Activated CD8-positive, alpha-beta memory T cell treated with anti-CD3 and anti-CD28 coated beads for 4 hours (primary cell): ENCODE measurements at places on chromosomes 2 and 18.

GRCh38 chr2:240418311-240418710 lies 17.2 kb upstream of the GPC1 start:
- no peak for DNase-seq

GRCh38 chr2:84896567-84896966 lies 8.9 kb upstream of the TMSB10 start:
- DNase-seq, result no peak

DNA sequence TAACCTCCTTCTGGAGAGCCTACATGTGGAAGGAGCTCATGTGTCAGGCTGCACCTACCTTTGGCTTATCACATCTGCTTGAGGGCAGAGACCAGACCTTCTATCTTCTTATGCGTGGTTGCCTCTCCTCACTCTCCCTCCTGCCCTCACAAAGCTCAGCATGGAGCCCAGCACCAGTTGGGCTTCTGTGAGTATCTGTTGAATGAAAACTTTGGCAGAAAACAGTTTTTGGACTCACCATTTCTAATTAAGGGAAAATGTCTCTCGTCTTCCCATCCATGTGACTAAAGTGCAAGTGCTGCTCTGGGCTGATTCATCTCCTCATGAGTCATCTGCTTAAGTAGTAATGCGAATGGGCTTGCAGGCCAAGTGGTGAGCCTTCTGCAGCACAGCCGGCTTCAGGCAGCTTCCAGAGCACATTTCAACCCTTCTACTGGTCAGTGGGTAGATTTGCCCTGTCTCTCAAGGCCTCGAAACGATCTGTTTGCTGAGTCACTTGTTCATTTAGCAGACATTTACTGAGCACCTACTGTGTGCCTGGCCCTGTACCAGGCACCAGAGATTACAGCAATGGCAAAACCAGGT lies 102.6 kb downstream of the VSNL1 start:
- DNase-seq, result no peak

- no peak for DNase-seq
Observed at GRCh38 chr2:94993176-94994062, 32.1 kb upstream of the MAL start.

DNA sequence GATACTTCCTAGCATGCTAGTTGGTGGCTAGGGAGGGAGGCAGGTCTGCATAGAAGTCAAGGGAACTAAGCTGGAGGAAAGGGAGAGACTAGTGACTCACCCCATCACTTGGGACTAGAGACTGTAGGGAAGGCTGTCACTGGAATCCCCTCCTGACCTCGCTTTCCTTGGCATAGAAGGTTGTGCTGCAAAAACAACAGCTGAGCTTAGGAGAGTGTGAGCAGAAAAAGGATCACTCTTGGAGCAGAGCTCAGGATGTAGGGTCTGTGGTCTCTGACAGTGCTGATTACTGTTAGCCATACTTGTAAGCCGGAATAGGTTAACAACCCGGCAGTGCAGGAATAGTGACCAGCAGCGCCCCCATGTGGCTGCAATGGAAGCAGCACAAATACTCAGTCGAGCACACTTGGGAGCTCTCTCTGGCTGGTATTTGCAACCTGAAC lies 66.9 kb upstream of the SMAD2 start:
- no peak for DNase-seq
